GM12891 (cell line): ENCODE measurements at places on chromosomes 1 and 21.

GRCh38 chr1:173222149-173223030 is 15.3 kb upstream of the TNFSF4 start:
- DNase-seq = no peak

GRCh38 chr1:184388319-184388889 is 1.6 kb downstream of the C1orf21 start:
- DNase-seq = no peak

- DNase-seq = no peak
Observed at GRCh38 chr1:10286244-10286643, 75.9 kb downstream of the KIF1B start.

GRCh38 chr1:227733309-227733705 is 1.8 kb downstream of the JMJD4 start:
- DNase-seq = no peak
